WTC11 (cell line): ENCODE measurements at places on chromosomes 12 and 14. TPM values are rescaled to one million over a fixed set of nuclear protein-coding genes. Genes with fewer than 3 reads are reported as not detected.

The RHNO1 gene
- total RNA-seq, result 48.0 to 50.3 TPM (median 49.5 TPM) in 3 replicates

The GLS2 gene
- 14.8 to 17.2 TPM (median 15.9 TPM) in 3 replicates for total RNA-seq

GRCh38 chr12:89347325-89347829 lies 4.9 kb downstream of the DUSP6 start:
- peaks cover 8% of the 10 kb centered on the region for H3K27me3 ChIP-seq
- no peak for DNase-seq

DNA sequence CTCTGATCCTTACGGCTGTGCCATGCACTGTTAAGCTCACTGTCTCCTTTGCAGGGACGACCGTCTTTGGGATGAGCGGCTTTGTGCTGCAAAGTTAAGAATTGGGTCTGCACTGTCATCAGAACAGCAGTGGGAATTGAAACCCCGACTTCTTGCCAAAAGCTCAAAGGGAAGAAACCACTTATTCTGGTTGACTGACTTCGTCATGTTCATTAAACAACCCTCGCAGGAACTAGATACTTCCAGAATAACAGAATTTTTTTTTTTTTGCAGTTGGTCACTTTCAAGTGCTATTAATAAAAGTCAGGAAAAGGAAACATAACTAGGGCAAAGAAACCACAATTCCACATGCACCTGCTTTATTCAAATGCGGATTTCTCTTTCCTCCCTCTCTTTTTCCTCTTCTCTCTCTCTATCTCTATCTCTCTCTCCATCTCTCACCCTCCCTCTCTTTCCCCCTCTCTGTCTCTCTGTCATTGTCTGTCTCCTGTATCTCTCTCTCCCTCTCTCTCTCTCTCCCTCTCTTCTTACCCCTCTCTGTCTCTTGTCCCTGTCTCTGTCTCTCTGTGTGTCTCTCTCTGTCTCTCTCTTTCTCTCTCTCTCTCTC lies 12.3 kb upstream of the GLT1D1 start:
- peaks cover 7% of the 10 kb centered on the region for H3K27me3 ChIP-seq
- no peak overlapping the region for H3K4me3 ChIP-seq
- H3K36me3 ChIP-seq, result peaks cover 27% of the 10 kb centered on the region
- H3K4me1 ChIP-seq, result no peaks in the 10 kb centered on the region
- no peak overlapping the region for H3K27ac ChIP-seq
- no peak for DNase-seq

DNA sequence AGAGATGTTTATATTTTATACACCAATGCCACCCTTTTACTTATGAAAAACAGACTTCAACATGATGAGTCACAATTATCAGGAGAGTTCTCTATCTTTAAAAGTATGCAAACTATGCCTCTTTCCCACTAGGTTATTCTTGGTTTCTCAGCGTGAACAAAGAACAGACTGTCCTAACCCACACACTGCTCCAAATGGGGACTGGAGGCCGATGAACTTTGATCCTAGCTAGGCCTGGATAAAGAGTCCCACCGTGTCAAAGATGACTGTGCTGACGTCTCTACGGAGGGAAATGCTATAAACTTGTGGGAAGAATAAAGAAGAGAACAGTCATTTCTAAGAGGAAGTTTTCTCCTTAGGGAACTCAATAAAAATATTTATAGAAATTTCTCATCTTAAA lies 160.1 kb downstream of the EPS8 start:
- peaks cover 14% of the 10 kb centered on the region for H3K4me1 ChIP-seq
- DNase-seq, result no peak
- H3K4me3 ChIP-seq, result no peak overlapping the region
- no peak overlapping the region for H3K27ac ChIP-seq

DNA sequence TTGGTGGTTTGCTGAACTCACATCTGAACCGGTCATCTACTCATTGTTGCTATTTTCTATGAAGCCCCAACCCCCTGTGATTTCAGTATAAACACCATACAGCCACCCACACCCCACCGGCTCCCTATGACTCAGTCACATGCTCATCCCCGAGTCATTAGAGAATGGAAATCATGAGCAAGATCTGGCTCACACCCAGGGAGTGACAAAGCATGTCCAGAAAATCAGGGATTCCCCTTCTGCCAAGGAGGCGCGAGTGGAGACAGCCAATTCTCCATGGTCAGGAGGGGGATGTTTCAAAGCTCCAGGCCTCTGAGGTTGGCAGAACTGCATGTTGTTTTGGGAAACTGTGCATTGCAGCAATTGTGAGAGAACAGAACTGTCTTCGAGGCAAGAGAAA lies 657.5 kb upstream of the TBX3 start:
- peaks cover 10% of the 10 kb centered on the region for H3K36me3 ChIP-seq
- no peak overlapping the region for H3K4me3 ChIP-seq
- no peak overlapping the region for H3K27ac ChIP-seq
- peaks cover 22% of the 10 kb centered on the region for H3K4me1 ChIP-seq
- H3K27me3 ChIP-seq, result 0 out of 2 replicates have a peak, but pooled peaks cover 3% of the 10 kb centered on the region

DNA sequence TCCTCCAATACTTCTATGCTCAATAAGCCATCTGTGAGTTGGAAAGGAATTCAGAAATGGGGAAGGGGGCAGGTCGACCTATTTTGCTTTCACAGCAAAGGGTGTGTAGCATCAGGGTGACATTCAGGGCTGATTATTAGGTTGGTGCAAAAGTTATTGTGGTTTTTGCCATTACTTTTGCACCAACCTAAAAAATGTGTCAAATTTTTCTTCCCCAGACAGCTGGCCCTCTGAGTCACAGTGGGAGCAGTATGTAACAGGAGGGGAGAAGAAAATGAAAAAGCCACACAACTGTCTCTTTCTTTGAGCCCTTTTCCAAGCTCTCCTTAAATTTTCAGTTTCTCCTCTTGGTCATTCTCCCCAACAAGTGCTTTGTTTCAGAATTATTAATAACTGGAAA lies 47.1 kb upstream of the GZMB start:
- no peak for DNase-seq
- no peak overlapping the region for H3K4me3 ChIP-seq
- no peak overlapping the region for H3K27ac ChIP-seq
- peaks cover 3% of the 10 kb centered on the region for H3K4me1 ChIP-seq

DNA sequence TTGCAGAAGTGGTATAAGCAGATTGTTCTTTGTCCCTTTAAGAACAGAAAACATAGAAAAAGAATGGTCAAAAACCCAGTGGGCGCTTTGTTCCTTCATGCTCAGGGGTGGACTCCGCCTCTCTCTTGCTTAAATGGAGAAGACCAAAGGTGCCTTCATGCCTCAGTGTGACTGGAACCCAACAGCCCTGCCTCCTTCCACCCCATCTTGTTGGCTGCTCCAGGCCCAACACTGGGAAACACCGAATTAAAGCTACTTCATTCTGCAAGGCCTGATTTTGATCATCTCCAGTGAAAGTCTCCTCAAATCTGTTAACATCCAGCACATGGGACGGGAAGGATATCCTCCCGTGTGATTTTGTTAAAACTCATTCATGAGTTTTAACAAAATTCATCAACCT lies 103.7 kb downstream of the BCL11B start:
- no peaks in the 10 kb centered on the region for H3K36me3 ChIP-seq
- no peak overlapping the region for H3K4me3 ChIP-seq
- H3K27ac ChIP-seq, result peak overlapping the region; percentile 5; the same call in 1 of the 2 replicates
- no peak for DNase-seq
- peaks cover 33% of the 10 kb centered on the region for H3K4me1 ChIP-seq

DNA sequence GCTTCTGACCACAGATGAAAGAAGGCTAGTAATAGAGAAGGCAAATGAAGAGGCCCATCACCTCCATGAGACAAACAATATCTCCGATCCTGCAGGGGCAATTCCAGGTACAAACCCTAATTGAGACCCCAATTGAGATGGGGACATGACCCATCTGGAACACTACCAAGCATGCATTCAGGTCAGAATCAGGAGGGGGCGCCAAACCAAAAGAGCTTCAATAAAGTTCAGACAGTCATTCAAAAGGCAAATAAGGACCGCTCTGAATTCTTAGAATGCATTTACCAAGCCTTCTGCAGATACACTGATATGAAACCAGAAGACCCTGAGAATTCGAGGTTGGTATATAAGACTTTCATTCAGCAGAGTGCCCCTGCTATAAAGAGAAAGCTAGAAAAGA lies 10.2 kb upstream of the EDDM3B start:
- peaks cover 6% of the 10 kb centered on the region for H3K36me3 ChIP-seq
- peak; percentile 57 for DNase-seq
- H3K27ac ChIP-seq, result no peak overlapping the region
- H3K27me3 ChIP-seq, result peaks cover 4% of the 10 kb centered on the region

DNA sequence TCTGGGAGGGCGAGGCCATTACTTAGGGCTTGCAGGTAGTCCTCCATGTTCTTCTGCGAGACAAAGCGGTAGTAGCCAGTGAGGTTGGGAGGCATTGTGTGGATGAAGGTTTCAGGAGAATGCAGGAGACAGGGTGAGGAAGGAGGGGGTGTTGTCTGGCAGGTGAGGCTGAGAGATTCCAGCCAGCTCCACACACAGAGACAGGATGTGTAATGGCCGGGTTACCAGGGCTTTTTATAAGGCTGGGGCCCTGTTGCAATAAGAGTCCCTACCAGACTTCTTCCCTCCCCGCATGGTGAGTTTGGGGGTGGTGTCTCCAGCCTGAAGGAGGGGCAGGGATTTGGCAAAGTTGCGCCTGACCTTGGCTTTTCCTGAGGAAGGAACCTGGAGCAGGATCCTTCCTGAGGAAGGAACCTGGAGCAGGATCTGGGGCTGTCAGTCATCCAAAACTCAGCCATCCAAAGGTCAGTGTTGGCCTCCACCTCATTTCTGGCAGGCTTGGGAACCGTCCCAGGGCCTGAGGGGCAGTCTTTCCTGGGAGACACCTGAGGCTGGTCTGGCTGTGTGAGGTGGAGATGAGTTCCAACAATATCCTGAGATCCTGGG lies at the start of gene RBP5:
Gene RBP5 (minus strand): TSS at position 209 of the 606 bp plus-strand sequence. CDS start 114 bp downstream, at position 95.
- H3K27ac ChIP-seq, result peak within 1 kb of the TSS; percentile 63
- H3K4me3 ChIP-seq, result peak within 1 kb of the TSS; percentile 93
- DNase-seq, result no peak
- H3K27me3 ChIP-seq, result peaks cover 23% of the 10 kb centered on the region
